ENCODE measurements at places on chromosomes 6 and 20. TPM values are rescaled to one million over a fixed set of nuclear protein-coding genes. Genes with fewer than 3 reads are reported as not detected.
A peak's percentile ranks its signal among the peaks of the same experiment; 100 is the strongest.

DNA sequence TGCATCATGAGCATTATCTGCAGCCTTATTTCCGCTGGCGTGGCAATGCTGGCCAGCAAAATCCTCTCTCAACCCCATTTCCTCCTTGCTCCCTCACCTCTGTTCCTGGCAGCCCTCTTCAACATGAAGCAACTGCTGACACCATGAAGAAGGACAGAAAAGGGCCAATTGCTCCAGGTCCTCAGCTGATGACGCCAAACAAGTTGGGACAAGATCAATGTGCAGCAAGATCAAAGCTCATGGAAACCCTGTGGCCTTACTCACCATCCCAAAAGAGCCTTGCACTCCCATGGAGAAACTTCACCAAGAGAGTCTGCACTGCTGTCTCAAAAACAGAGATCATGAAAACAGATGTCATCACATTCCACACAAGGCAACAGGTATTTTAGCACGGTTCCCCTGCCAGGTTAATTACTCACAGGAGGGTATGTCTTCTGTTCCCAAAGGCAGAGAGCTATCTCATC lies 7.4 kb downstream of the GFOD1 start:
- no peak for DNase-seq

DNA sequence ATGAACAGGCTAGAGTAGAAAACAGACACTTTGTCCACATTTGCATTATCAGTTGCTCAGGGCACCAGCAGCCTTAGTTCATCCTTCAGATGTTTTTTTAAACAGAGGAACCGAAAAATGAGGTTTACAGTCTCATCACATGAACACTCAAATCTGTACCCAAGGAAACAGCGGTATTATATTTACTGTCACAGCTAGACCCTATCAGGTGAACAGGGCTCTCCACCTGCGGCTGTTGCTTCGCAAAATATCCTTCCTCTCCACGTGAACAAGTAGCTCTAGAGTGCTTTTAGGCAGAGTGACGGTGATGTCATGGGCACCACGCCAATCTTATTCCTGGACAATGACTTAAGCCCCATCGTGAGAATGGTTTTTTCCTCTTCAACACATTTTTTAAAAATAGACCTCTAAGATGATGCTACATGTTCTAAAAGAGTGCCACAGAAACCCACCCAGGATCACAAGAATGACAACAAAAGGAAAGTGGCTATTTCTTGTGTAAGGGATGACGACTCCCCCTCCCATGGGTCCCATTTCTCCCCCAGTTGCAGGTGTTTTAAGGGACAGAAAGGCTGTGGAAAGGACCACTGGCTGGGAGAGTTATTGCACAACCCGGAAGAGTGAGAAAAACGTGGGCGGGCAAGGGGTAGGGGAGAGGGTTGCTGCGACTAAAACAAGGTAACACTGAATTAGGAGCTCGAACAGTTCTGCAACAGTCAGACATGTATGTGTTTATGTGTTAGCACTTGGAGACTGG lies 77.7 kb downstream of the EFHC1 start:
- no peak for DNase-seq

RIPPLY2 gene
- not detected for total RNA-seq

DNA sequence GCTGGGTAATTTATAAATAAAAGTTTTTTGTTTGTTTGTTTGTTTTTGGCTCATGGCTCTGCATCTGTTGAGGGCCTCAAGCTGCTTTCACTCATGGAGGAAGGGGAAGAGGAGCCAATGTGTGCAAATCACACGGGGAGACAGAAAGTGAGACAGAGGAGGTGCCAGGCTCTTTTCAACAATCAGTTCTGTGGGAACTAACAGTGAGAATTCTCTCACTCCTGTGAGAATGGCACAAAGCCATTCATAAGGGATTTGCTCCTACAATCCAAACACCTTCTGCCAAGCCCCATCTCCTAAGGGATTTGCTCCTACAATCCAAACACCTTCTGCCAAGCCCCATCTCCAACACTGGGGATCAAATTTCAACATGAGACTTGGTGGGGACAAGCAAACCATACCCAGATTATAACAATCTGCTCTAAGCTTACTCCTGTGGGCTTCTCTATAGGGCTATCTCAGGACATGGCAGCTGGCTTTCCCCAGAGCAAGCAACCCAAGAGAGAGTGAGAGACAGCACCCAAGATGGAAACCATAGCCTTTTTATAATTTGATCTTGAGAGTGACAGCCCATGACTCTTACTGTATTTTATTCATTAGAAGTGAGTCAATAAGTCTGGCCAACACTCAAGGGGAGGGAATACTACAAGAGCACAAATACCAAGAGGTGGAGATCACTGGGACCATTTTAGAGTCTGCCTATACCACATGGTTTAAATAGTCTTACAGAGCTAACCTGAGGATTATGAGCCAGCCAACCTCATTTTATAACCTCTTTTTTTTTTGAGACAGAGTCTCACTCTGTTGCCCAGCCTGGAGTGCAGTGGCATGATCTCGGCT lies 22.8 kb upstream of the LRRC1 start:
- no peak for DNase-seq

DNA sequence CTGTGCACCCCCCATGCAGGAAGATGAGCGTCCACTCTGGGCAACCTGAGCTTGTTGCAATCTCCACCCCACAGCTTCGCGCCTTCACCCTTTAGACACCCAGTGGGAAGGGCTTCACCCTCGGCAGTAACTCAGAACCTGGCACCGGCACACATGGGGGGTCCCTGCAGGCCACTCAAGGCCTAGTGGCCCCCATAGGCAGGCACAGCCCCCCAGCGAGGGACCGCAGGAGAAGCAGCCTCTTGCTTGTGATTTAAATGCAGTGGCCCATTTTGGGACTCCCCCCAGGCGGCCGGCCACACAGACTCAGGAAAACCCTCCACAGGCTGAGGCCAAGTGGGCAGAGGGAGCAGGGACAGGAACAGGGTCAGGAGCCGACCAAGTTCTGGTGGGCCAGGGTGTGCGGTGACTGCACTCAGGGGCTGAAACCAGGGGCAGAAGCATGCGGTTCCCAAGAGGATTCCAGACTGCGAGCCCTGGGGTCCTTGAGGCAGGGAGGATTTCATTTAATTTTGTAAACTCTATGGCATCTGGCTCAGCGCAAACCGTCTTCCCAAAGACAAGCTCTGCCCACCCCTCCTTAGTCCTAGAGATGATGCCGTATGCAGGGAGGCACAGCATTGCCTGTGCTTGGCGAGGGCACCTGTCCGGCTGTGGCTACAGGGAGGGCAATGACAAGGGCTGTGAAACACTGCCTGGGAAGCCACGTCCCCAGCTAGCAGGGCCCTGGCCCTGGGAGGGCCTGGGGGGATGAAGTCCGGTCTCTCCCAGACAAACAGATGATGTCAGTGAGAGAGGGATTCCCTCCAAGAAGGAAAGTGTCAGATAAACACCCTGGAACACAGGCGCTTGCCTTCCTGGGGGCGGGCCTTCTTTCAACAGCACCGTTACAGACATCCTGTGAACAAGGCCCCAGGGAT lies 52.9 kb upstream of the GPR31 start:
- DNase-seq: no peak

WFDC10B gene
- not detected for total RNA-seq

- DNase-seq: no peak
These were observed 13.7 kb upstream of the FAM83C start for GRCh38 chr20:35305682-35306556.

- peak; percentile 40 for DNase-seq
These were observed at the start of gene ZNF512B for GRCh38 chr20:63969838-63970713. ZNF512B (minus strand) TSS chr20:63969930; CDS start chr20:63967950, 1,980 bp downstream.

- no peak for DNase-seq
These were observed 189.5 kb downstream of the GMDS start for GRCh38 chr6:2055911-2056310.

PMEPA1 gene
- 4.5 TPM for total RNA-seq

- no peak for DNase-seq
These were observed 117.7 kb upstream of the CCDC28A start for GRCh38 chr6:138655828-138656227.

DNA sequence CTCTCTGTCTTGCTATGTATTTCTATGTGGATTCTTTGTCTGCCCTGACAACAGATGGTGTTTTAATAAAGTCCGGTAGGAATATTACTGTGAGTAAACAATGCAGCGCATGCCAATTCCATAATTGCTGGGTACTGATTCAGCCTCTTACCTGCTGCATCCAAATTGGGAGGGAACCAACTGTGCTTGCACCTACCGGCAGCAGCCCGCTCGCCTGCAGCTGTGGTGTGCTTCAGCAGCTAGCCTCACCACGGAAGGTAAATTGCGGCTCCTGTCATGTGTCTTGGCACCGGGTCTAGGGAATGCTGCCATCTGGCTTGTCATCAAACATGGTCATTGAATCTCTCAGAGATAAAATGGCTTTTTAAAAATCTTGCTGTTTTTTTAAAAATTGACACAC lies 704.8 kb upstream of the SLC35B3 start:
- no peak for DNase-seq

GRCh38 chr20:31695849-31696804 lies 26.5 kb downstream of the BCL2L1 start:
- DNase-seq: no peak

GRCh38 chr20:57259938-57260921 lies 6.2 kb downstream of the BMP7 start:
- no peak for DNase-seq

DNA sequence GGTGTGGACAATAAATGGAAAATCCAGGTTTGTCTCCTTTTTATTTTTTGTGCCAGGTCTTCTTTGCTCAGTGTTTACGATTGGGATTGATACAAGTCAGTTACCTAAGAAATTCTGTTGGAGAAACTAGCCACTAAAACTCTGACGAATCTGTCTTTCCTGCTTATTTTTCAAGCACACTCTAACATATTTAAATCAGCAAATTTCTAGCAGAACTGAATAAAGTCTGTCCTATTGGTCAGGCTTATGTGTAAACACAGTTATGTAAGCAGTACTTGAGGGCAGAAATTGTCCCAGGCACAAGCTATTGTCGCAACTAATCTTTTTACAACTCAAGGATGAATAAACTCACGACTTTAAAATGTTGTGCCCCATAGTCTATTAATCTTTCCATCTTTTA lies 12.1 kb upstream of the EXOC2 start:
- no peak for DNase-seq

DNA sequence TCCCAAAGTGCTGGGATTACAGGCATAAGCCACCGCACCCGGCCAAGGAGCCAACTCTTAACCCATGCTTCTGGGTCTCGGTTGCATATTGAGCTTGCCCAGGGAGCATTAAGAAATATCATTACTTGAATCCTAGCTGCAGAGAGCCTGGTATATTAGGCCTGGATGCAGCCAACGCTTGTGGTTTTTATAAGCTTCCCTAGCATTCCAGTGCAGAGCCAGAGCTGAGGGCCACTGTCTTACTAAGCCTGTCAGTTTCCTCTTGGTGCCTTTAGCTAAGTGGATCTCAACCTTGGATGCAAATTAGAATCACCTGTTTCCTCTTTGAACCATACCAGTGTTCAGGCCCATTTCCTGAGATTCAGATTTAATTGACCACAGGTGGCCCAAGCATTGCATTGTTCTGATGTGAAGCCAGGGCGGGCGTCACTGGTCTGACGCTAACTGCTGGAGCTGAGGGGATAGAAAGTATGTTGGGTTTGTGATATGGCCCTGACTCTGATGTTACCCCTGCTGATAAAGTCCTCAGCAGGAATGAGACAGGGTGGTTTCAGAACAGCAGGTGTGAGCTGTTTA lies 76.3 kb downstream of the BTBD3 start:
- no peak for DNase-seq

DNA sequence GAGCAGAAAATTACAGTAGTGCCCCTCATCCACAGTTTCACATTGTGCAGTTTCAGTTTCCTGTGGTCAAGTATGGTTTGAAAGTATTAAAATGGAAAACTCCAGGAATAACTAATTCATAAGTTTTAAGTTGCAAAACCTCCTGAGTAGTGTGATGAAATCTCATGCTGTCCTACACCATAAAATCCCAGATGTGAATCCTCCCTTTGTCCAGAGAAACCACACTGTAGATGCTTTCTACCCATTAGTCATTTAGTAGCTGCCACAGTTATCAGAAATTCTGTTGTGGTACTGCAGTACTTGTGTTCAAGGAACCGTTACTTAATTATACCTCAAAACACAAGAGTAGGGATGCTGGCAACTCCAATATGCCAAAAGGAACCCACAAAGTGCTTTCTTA lies 74.7 kb downstream of the PTCHD4 start:
- no peak for DNase-seq

BMP5 gene
- total RNA-seq: not detected

DNA sequence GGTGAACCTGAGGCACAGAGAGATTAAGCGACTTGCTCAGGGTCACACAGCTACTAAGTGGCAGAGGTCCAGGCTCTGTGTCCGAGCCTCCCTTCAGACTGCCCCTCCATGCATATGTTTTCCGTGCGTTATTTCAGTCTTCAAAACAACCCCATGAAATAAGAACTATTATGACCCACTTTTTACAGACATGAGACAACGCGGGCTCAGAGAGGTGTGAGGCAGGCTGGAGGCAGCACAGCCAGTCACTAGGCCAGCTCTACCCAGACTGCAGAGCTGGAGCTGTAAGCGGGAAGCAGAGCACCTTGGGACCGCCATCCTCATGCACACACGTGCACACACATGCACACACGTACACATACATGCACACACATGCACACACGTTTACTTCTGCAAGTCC lies 62.3 kb downstream of the PSMG4 start:
- no peak for DNase-seq

SLC4A11 gene
- 1.3 TPM for total RNA-seq

MLIP gene
- total RNA-seq: not detected

DNA sequence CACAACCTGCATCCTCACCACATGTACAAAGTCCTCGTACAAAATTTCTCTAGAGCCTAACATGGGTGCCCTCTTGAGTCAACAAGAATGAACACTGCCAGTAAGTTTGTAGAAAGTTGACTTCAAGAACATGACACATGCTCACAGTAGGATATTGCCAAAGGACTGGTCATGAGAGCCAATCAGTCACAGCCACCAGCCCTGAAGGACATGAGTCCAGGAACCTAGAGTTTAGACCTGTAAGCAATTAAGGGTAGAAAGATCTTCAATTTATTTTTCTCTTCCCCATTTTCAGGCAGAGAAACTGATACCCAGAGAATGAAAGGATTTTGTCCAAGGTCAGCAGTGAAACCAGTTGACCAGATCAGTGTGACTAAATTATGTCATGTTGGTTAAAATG lies 96.1 kb downstream of the MAFB start:
- no peak for DNase-seq

- no peak for DNase-seq
These were observed 33.1 kb downstream of the ZNF451 start for GRCh38 chr6:57123111-57123510.

DNA sequence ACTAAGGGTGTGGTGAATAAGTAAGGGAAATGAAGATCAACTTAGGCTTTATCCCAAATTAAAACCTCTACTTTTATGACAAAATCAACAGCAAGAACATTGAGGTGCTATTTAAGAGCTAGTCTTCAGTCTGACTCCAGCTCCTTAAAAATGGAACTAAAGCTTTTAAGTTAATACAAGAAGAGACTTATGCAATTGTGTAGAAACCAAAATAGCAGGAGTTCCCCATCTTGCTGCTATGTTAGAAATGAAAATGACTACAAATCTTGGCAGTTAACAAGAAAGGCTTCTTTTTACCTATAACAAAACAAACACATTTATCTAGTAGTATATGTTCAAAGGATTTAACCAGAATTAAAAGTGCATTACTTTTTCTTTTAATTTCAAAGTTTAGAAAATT lies 25.7 kb downstream of the HMGN3 start:
- DNase-seq: no peak

All from T-helper 17 cell (primary cell).